NCI-H226 (cell line): ENCODE measurements at places on chromosomes 5 and 9.

DNA sequence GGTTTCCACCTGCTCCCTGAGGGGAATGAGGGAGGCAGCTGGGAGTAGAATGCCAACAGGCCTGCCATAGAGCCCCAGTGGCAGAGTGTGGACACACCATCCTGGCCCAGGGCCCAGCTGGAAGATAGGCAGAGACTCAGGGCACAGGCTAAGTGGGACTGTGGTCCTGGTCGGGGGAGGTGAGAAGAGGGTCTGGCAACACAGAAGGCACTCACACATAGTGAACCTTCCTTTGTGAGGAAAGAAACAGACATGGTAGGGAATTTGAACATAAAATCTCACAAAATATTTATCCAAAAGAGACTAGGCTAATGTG lies 41.2 kb downstream of the WDR36 start:
- DNase-seq, result no peak

DNA sequence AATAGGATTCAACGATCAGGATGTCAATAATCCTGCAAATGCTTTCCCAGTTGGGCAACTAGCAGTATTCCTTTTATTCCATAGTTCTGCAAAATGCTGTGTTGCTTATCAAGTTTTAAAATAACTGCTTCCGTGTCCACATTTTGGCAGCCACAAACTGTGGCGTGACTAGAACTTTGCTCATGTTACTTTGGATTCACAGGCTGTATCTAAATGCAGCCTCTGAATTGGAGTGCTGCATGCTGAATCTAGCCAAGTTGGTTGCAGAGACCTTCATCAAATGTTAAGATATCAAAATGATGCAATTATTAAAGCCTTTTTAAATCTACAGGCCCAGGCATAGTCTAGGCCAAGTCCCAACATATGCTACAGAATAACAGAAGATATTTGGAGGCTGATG lies 249.2 kb downstream of the NR2F1-AS1 start:
- no peak for DNase-seq

- DNase-seq, result no peak
Measured at GRCh38 chr9:22382331-22382730, 64.3 kb upstream of the DMRTA1 start.

DNA sequence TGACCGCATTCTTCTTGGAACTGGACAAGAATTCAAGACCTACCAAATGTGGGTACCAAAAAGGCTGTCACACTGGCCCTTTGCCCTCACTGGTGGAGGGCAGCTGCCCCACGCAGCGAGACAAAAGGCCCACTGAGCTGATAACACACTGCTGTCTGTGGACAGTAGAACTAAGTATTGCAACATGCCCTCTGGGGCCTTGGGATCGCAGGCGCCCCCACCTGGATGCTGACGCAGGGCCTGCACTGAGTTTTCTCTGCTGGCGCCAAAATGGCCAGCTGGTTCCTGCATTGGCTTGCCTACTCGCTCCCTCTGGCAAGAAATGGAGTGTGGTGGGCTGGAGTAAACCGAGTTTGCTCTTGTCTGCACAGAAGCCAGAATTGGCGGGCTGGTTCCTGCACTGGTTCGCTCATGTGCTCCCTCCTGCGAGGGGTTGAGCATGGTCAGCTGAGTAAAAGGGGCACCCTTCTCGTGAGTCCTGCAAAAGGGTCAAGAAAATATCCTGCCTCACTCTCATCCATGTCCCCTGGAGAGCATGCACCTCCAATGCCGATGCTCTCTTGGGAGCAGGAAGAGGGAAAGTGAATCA lies 55.7 kb downstream of the NXNL2 start:
- DNase-seq, result no peak

- DNase-seq, result no peak
Measured at GRCh38 chr9:128405077-128405779, 15.4 kb upstream of the CERCAM start.
